ENCODE measurements at places on chromosomes 13 and 19.

DNA sequence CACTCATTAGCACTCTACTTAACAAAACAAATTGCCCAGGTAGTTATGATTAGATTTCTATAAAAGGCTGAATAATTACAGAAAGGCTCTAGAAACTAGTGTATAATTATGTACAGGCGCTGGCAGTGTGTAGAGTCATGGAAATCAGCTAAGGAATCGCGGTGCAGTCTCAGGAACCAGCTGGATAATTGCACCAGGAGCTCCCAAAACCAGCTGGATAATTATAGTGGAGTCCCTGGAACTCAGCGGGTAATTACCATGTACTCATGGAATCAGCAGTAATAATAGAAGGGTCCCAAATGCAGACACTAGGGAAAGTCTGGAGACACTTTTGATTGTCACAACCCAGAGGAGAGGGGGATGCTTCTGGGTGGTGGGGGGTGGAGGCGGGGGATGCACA, 23.2 kb upstream of the TTYH1 start:
- DNase-seq, result no peak

- no peak for DNase-seq
Measured at GRCh38 chr13:44096901-44097300, 217.2 kb downstream of the LACC1 start.

- no peak for DNase-seq
Measured at GRCh38 chr19:34096020-34096915, 76.0 kb upstream of the LSM14A start.

- no peak for DNase-seq
Measured at GRCh38 chr13:100356426-100356825, 232.2 kb downstream of the GGACT start.

DNA sequence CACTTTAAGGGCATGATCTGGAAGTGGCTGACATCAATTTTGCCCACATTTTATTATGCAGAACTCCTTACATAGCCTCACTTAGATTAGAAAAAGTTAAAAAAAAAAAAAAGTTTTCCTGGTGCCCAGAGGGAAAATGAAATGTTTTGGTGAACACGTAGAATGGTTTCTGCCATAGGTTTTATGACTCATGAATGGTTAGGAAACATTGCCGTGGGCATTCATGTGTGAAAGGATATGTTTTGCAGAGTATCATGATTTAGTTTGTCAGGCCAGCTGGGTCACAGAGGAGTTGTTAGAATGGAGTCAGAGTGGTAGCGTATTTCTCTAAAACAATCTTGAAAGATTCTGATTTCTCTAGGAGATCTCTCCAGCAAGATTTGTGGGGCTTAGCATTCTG, 133.8 kb downstream of the MRPL57 start:
- DNase-seq, result no peak

GRCh38 chr13:114161644-114162532, 17.2 kb upstream of the CFAP97D2 start:
- DNase-seq, result no peak

DNA sequence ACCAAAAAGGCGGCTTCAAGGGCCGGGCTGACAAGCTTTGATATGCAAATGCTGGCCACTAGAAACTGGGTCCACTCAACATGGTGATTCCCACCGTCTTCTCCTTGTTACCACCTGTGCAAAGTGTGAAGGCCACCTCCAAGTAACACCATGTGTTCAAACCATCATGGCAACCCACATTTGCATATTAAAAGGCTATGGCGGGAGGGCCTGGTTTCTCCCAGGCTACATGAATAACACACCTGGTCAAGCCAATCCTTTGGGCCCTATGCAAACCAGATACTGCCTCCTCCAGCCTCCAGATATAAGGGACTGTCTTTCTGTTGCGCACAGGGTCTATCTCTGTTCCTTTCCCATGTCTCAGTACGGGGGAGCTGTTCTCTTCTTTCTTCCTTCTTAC, 36.6 kb upstream of the ZSCAN5A start:
- DNase-seq, result no peak

DNA sequence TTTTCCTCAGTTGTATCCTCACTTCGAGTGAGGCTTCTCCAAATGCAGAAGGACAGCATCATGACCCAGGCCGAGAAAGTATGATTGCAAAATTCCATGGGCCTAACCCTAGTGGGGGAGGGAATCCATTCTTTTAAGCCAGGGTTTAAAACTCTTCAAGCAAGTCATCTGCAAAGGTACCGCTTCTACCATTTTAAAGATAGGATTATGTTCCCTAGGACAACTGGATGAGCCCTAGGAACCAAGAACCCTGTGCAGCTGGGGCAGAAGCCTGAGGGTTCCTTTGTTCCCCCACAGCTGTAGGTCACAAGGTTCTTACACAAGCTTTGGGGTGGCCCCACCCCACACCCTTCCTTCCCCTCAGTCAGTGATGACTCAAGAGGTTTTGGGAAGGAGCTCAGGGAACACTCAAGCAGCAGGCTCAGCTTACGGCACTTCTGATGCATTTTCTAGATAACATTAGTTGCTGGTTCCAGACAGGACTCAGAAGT, 13.5 kb downstream of the ARL11 start:
- DNase-seq, result no peak

- DNase-seq, result no peak
Measured at GRCh38 chr13:40059540-40060232, 404.2 kb downstream of the COG6 start.

- no peak for DNase-seq
Measured at GRCh38 chr19:53876651-53877224, 5.3 kb upstream of the PRKCG start.

GRCh38 chr13:98286799-98287198, 109.7 kb upstream of the RNF113B start:
- no peak for DNase-seq

- no peak for DNase-seq
Measured at GRCh38 chr13:113876346-113877148, 12.7 kb upstream of the GAS6 start.

All from activated CD4-positive, CD25-positive, alpha-beta regulatory T cell (primary cell).